ENCODE measurements at places on chromosomes 1 and 21. TPM values are rescaled to one million over a fixed set of nuclear protein-coding genes. Genes with fewer than 3 reads are reported as not detected.

The WNT2B gene
- 0.15 TPM for total RNA-seq

DNA sequence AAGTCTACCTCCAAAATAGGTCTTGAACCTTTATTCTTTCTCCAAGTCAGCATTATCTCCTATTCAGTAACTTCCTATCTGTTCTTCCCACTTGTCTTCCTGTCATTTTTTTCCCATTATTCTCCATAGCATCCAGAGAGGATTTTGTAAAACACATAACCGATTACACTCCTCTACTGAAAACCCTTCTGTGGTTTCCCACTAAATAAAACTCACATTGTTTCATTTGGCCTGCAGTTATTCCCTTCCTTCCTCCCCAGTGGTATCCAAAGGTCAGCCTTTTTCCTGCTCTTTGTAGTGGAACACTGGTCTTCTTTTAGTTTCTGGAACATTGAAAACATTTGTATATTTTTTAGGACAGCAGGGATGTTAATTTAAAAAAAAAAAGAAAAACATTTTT, 266.0 kb downstream of the GPR52 start:
- no peak overlapping the region for H3K4me3 ChIP-seq
- H3K27ac ChIP-seq = no peak overlapping the region
- no peaks in the 10 kb centered on the region for H3K36me3 ChIP-seq
- H3K27me3 ChIP-seq = no peaks in the 10 kb centered on the region
- H3K4me1 ChIP-seq = no peaks in the 10 kb centered on the region
- DNase-seq = no peak

The FAM43B gene
- total RNA-seq = 0.73 TPM

- no peak for DNase-seq
- H3K27me3 ChIP-seq = no peaks in the 10 kb centered on the region
- H3K27ac ChIP-seq = no peak overlapping the region
- H3K4me3 ChIP-seq = no peak overlapping the region
Observed at GRCh38 chr1:70811815-70812214, 235.8 kb downstream of the PTGER3 start.

DNA sequence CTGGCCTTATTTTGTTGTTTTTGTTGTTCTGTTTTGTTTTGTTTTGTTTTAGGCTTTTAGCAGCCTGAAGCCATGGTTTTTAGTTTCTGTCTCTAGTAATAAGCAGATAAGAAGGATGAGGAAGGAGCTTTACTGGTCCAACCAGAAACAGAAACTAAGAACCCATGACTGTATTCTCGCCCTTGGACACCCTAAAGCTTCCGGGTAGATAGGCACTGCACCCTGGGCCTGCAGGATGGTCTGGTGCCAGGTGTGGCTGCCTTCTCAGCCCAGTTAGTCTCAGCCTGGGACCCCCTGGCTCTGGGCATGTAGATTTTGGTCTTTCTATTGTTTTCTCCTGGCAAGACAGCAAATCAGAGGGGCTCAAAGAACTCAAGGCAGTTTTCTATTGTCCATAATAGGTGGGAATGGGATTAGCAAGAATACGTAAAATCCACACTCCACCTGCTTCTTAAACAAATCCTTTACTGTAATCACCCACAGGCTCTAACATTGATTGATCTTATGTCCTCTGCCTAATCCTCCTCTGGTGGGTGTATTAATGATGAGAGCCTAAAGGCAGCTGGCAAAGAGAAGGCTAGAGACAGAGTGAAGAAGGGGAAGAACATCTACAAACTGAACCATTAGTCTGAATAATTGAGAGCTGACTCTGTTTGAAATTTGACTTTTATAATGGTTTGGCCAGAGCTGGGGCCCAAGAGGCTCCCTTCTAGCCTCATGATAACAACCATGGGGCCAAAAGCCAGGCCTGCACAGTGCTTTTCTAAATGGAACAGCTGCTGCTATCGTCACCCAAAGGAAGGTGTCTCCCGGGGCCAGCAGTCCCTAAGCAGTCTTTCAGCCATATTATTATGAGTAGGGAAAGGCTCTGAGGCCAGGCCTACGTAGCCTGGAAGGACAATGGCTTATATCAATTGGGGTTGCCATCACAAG, 106.8 kb upstream of the ATP1A1 start:
- no peak for DNase-seq
- no peaks in the 10 kb centered on the region for H3K27me3 ChIP-seq
- H3K4me3 ChIP-seq = no peak overlapping the region
- H3K4me1 ChIP-seq = no peaks in the 10 kb centered on the region
- no peak overlapping the region for H3K27ac ChIP-seq

- H3K36me3 ChIP-seq = no peaks in the 10 kb centered on the region
- H3K27ac ChIP-seq = no peak overlapping the region
- no peak for DNase-seq
- 0 out of 2 replicates have a peak, but pooled peaks cover 3% of the 10 kb centered on the region for H3K27me3 ChIP-seq
- H3K4me3 ChIP-seq = no peak overlapping the region
- H3K4me1 ChIP-seq = 0 out of 2 replicates have a peak, but pooled peaks cover 3% of the 10 kb centered on the region
Observed at GRCh38 chr21:41526478-41527087, 18.6 kb upstream of the TMPRSS2 start.

The SPATA45 gene
- total RNA-seq = not detected
